ENCODE measurements at places on chromosomes 1 and 21. TPM values are rescaled to one million over a fixed set of nuclear protein-coding genes. Genes with fewer than 3 reads are reported as not detected.

DNA sequence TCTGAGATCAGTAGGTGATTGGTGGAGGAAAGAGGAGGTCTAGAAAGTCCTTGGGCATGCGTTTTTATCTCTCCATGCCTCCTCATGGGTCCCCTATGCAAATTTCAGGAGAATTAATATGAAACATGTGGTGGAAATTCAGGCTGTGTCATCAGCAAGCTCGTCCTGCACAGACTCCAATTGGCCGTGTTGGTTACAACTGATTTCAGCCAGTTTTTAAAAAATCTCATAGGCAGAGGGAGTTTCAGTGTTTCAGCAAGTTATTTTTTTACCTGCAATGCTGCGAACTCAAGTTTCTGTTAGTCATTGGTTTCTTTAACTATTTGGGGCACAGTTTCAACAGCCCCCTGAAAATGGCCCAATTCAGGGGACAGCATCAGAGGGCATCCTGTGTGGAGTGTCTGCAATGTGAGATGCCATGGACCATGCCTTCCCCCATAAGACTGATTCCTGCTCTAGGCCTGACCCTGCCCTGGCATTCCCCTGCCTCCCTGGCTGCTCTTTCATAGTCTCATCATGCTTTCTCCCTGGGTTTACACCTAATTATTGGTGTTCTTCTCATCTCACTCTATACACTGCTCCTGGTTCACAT lies 59.9 kb downstream of the C1orf198 start:
- no peaks in the 10 kb centered on the region for H3K27me3 ChIP-seq
- no peaks in the 10 kb centered on the region for H3K36me3 ChIP-seq
- no peak overlapping the region for H3K4me3 ChIP-seq
- H3K4me1 ChIP-seq = no peaks in the 10 kb centered on the region
- no peak overlapping the region for H3K27ac ChIP-seq

- H3K4me1 ChIP-seq = no peaks in the 10 kb centered on the region
- no peaks in the 10 kb centered on the region for H3K27me3 ChIP-seq
- no peak overlapping the region for H3K27ac ChIP-seq
- no peak for DNase-seq
These were observed 78.7 kb downstream of the FH start for GRCh38 chr1:241440904-241441303.

Gene INTS7
- 8.3 TPM for total RNA-seq

DNA sequence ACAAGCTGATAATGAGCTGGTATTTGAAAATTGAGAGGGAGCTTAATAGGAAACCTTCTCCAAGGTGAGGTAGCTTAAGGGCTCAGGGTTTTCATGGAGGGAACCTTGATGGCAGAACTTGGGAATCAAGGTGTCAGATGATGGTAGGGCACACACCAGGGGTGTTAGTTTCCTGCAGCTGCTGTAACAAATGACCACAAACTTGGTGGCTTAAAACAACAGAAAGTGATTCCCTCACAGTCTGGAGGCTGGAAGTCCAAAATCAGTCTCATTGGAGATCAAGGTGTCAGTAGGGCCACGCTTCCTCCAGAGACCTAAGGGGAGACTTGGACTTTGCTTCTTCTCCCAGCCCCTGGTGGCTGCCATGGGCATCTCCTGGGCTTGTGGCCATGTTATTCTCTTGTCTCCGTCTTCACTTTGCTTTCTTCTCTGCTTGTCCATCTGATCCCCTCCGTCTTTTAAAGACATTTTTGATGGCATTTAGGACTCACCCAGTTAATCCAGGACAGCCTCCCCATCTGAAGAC lies 45.5 kb downstream of the HUNK start:
- H3K27ac ChIP-seq = no peak overlapping the region
- DNase-seq = no peak
- H3K27me3 ChIP-seq = no peaks in the 10 kb centered on the region
- H3K4me1 ChIP-seq = no peaks in the 10 kb centered on the region

DNA sequence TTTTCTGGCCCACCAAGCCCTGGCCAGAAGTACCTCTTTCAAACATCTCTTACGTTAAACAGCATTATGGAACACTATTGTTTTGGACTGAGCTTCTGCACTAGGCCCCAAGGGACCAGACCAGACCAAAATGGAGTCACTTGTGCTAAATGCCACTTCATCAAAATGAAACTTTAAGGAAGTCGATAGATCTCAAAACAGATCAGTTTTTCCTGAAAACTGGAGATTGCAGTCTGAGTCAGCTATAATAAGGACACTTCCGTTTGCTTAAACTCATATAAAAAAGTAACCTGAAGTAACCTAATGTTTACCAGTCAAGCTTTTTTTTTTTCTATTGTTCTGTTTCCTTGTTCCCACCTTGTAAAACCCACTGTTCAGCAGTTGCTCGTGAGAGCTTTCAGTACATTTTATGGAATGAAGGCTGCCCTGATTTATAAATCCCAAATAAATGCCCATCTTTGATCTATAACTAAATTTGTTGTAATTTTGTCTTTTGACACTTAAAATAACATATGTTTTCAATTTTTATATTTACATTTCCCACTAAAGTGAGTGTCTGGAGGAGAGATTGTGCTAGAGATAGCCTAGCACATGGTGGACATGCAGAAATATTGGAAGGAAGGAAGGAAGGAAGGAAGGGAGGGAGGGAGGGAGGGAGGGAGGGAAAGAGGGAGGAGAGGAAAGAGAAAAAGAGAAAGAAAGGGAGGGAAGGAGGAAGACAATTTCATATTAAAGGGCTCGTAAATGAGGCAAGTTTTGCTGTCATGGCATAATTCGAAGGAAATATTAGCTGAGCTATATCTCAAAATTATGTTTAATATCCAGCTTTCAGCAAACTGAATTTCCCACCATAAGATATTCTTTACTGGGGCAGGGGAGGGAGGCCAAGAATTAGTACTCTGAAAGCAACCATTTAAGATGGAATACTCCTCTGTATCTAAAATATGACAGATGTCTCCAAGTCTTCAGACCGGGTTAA lies 77.0 kb upstream of the CXADR start:
- H3K27me3 ChIP-seq = no peaks in the 10 kb centered on the region
- no peaks in the 10 kb centered on the region for H3K4me1 ChIP-seq
- DNase-seq = no peak
- no peak overlapping the region for H3K27ac ChIP-seq

GRCh38 chr1:185213091-185213490 lies 56.1 kb downstream of the SWT1 start:
- H3K27me3 ChIP-seq = no peaks in the 10 kb centered on the region
- H3K4me1 ChIP-seq = no peaks in the 10 kb centered on the region
- no peaks in the 10 kb centered on the region for H3K36me3 ChIP-seq
- no peak overlapping the region for H3K27ac ChIP-seq

DNA sequence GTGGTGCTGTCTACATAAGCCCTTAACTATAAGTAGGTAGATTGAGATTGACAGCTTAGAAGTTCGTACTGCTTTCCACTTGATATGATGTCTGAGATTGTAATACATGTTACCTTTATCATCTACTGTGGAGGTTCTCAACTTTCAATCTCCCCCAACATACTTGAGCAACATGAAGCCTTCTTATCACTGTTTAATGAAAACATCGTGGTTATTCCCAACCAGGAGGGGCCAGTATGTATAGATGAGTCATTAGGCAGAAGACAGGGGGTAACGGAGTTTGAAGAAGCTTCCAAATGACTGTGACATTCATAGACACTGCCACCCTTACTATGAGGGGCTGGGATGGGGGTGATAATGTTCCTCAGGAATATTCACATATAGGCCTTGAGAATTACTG lies 36.0 kb downstream of the CENPF start:
- H3K4me3 ChIP-seq = no peak overlapping the region
- no peak for DNase-seq
- H3K27me3 ChIP-seq = no peaks in the 10 kb centered on the region
- H3K36me3 ChIP-seq = no peaks in the 10 kb centered on the region
- H3K27ac ChIP-seq = no peak overlapping the region

- no peaks in the 10 kb centered on the region for H3K4me1 ChIP-seq
- no peak for DNase-seq
- no peaks in the 10 kb centered on the region for H3K27me3 ChIP-seq
- H3K4me3 ChIP-seq = no peak overlapping the region
- H3K27ac ChIP-seq = no peak overlapping the region
- no peaks in the 10 kb centered on the region for H3K36me3 ChIP-seq
These were observed 11.4 kb upstream of the CCN1 start for GRCh38 chr1:85569122-85569521.

Gene AMIGO1
- 9.3 TPM for total RNA-seq

Gene COA6
- 10.5 TPM for total RNA-seq

GRCh38 chr21:29650523-29651022 lies 289.2 kb downstream of the GRIK1 start:
- H3K27ac ChIP-seq = no peak overlapping the region
- H3K4me1 ChIP-seq = no peaks in the 10 kb centered on the region
- no peak for DNase-seq
- no peaks in the 10 kb centered on the region for H3K36me3 ChIP-seq
- no peak overlapping the region for H3K4me3 ChIP-seq

Gene RASAL2
- 58.6 TPM for total RNA-seq

Gene LCK
- 6.1 TPM for total RNA-seq

DNA sequence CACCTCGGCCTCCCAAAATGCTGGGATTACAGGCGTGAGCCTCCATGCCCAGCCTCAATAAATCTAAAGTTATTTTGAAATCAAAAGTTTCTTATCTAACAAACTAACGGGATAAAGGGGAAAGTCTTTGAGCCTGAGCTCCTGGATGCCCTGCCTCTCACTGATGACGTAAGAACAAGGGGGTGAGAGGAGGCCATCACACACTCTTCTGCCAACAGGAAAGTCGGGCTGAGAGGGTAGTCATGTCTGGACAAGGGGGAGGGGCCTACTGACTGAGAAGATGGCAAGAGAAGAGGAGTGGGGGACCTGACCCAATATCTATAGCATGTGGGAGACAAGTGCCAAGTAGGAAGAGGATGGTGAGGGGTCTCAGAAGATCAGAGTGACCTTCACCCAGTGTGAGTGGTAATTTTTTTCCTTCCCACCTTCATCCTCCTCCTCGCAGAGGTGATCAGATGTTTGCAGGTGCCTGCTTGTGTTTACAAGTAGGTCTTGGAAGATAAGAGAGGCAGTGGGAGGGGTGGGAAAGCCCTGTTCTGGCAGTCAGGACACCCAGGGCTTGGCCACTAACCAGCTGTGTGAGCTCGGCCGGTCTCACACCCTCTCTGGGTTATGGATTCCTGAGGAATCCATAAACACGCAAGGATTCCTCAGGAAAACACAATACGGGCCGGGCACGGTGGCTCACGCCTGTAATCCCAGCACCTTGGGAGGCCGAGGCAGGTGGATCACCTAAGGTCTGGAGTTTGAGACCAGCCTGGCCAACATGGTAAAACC lies 9.6 kb downstream of the UQCRHL start:
- H3K27ac ChIP-seq = peak overlapping the region; percentile 23
- H3K4me3 ChIP-seq = no peak overlapping the region
- no peaks in the 10 kb centered on the region for H3K36me3 ChIP-seq
- DNase-seq = no peak
- H3K27me3 ChIP-seq = no peaks in the 10 kb centered on the region
- peaks cover 29% of the 10 kb centered on the region for H3K4me1 ChIP-seq

DNA sequence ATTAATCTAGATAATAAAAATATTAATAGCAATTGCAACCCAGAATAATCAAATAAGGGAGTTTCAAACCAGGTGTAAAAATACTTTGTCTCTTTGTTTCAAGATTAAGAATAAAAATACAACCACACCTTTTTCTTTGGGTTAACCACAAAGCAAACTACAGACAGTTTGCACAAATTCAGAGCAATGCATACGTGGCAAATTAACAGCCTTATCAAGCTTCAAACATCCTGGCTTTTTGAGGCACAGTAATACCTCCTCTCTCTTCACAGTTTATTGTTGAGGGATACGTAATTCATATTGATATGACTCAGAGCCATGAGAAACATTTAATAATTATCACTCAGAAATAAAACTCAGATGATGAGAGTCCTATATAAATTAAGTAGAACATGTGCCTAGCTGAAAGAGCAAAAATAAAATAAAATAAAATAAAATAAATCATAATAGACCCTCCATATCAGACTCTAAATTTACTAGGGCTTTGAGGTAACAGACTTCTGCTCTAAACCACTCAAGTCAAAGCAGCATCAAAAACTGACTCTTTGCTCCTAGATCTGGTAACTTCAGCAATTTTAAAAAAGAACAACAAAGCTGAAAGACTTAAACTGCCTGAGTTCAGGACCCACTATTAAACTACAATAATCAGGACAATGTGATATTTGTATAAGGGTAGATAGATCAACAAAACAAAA lies 11.4 kb downstream of the EDEM3 start:
- H3K4me1 ChIP-seq = peaks cover 23% of the 10 kb centered on the region
- no peak overlapping the region for H3K4me3 ChIP-seq
- no peak overlapping the region for H3K27ac ChIP-seq

DNA sequence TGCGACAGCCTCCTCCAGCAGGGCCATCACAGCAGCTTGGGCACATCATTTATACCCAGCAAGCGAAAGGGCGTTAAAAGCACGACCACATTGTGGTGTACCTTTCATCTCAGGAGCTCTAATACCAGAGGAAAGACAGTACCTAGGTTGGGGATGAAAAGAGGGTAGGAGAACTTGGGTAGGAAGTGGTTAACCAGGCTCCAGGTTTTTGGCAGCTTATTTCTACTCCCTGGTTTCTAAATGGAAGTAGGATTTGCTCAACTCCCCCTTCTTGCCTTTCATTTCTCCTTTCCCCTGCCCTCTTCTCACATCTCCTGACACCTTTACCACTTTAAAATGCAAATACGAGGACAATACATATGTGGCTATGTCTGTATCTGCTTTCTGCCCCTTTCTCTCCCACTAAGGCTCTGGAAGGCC lies 30.2 kb downstream of the FAM177B start:
- H3K27me3 ChIP-seq = no peaks in the 10 kb centered on the region
- no peak for DNase-seq
- H3K4me3 ChIP-seq = no peak overlapping the region
- H3K27ac ChIP-seq = no peak overlapping the region
- no peaks in the 10 kb centered on the region for H3K4me1 ChIP-seq
- H3K36me3 ChIP-seq = no peaks in the 10 kb centered on the region

Gene ATXN7L2
- total RNA-seq = 6.6 TPM

Data from upper lobe of left lung (tissue), 6 donors.